ENCODE measurements at places on chromosomes 5 and 9.

DNA sequence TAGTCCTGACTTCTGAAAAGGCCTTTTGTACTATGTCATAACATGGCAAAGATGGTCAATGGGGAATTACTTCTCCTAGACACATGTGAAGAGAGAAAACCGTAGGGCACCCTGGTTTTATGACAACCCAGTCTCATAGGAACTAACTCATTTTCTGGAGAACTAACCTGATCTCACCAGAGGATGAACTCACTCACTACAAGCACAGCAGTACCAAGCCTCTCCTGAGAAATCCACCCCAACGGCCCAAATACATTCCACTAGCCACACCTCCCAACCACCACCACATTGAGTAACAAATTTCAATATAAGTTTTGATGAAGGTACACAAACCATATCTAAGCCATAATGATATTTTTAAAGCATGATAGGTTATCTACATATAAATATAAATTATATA is 909.3 kb upstream of the CDH10 start:
- no peak for DNase-seq

GRCh38 chr9:113531919-113532808 is 68.6 kb downstream of the RGS3 start:
- DNase-seq = no peak

- no peak for DNase-seq
These were observed 114.1 kb downstream of the CSNK1G3 start for GRCh38 chr5:123626051-123626450.

DNA sequence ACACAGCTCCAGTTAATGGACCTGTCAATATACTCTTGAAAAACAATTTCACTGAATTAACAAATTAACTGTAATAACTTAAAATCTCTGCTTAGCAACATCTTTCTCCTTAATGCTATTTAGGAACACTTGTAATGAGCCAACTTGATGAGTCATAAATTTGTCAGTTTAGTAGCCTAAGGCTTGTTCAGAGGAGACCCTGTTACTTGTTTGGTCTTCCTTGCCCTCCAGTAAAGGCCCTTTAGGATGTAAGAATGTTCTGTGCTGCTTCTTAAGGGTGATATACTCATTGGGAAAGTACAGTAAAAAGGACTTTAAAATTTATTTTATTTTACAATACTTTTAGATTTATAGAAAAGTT is 11.4 kb upstream of the MATR3 start:
- DNase-seq = no peak

- DNase-seq = no peak
These were observed 638.3 kb downstream of the NR2F1-AS1 start for GRCh38 chr5:92942762-92943161.

Data from AG04449 (cell line).